ENCODE measurements at places on chromosomes 3 and 15.

- no peak for DNase-seq
These were observed 308.8 kb upstream of the NR2E3 start for GRCh38 chr15:71501344-71502076.

DNA sequence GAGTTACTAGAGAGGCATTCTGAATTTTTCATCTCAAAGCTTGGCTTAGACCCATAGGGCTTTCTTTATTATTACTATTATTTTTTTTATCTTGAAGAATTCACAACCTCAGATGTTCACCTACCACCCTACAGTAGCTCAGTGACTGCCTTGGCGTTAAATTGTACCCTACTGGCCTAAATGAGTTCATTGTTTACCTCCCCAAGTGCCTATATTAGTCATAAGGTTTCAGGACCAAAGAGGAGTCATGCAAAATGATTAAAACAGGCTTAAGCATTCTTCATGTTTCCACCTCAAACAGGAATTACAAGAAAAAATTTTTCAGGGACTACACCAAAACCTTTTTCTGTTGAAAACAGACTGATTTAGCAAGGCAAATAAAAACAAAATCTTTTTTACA, 751.5 kb downstream of the SQOR start:
- no peak for DNase-seq

DNA sequence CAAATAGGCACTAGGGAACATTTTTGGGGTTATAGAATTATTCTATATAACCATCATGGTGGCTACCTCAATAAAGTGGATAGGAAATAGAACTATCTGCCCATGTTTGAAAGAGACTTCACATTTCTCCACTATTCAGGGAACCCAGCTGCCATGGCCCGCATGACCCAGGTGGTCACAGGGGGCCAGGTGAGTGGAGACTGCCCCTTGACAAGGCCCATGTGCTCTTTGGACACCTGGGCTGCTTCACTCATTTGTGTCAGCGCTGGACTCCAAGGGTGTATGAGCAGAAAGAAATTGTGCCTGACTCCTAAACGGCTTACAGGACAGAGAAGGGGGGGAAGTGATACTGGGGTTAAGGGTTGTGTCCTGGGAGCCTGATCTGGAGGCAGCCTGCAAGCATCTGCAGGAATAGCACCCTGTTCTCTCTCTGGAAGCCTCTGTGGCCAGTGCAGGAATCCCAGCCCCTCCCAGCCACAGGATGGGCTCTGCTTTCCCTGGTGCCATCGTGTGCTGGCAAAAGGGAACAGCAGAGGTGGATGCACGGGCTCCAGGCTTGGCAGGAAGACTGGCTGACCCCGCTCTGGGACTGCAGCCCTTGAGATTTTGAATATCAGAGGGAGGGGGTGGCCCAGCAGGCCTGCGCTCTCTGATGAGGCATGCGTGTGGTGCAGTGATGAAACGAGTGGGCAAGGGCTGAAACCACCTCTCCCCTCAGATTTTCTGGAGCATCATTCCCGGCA, 9.1 kb upstream of the C3orf22 start:
- DNase-seq = no peak

DNA sequence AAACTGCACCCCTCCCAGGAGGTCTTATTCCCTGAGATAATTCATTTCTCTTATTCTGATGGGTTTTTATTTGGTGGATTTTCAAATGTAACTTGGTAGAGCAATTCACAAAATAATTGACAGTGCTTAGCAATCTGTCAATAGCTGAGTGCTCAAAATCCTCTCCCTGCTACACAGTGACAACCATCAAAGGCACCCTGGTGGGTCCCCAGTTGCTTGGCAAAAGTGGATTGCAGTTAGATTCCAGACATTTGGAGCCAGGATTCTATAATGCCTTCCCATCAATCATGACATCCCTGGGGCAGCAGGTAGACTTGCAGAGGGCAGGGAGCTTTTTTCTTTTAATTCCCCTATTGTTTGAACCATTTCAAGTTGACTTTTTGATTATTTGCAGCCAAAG, 59.0 kb downstream of the FHIT start:
- no peak for DNase-seq

DNA sequence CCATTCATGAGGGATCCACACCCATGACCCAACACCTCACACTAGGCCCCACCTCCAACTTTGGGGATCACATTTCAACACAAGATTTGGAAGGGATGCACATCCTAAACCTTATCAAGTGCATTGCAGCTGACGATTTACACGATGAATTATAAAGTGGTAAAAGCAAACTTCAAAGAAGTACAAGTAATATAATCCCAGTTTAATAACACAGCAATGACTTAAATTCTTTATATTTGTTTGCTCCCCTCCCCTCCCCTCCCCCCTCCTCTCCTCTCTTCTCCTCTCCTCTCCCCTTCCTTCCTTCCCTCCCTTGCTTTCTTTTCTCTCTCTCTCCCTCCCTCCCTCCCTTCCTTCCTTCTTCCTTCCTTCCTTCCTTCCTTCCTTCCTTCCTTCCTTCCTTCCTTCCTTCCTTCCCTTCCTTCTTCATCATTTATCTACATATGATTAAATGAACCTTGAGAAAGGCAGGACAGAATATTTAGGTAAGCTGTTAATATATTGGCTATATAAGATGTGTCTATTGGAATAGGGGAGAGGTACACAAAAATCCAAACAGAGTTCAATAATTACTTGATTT, 46.3 kb upstream of the CLSTN2 start:
- DNase-seq = no peak

- DNase-seq = no peak
These were observed 68.7 kb downstream of the TRAK1 start for GRCh38 chr3:42159706-42160472.

GRCh38 chr3:97937205-97937604, 35.0 kb downstream of the RIOX2 start:
- DNase-seq = no peak

- no peak for DNase-seq
These were observed 78.3 kb downstream of the MCF2L2 start for GRCh38 chr3:183350164-183350563.

DNA sequence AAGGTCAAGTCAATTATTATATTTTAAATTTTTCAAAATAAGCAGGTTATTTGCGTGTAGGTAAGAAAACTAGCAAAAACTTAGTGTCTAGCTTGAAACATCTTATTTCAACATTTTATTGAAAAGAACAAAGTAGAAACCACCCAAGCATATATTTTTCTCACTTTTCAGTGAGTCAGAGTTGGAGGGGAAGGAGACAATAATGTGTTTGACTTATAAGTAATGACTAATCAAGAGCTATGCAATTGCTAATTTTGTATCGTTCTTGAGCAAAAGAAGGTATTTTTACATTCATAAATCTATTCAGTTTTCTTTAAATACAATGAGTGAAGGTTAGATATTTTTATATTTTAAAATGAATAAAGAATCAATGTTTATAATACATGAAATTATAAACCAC, 54.4 kb upstream of the P2RY1 start:
- no peak for DNase-seq

DNA sequence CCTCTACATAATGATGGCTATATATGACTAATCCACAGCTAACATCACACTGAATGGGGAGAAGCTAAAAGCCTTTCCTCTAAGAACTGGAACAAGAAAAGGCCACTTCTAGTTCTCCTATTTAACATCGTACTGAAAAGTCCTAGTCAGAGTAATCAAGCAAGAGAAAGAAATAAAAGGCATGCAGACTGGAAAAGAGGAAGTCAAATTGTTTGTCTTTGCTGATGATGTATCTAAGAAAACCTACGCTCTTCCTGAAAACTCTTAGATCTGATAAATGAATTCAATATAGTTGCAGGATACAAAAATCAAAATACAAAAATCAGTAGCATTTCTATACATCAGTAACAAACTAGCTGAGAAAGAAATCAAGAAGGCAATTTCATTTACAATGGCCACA, 116.9 kb downstream of the TP63 start:
- DNase-seq = no peak

- no peak for DNase-seq
These were observed 11.6 kb downstream of the CCR5AS start for GRCh38 chr3:46395210-46395661.

- no peak for DNase-seq
These were observed 18.5 kb upstream of the CMTM8 start for GRCh38 chr3:32220006-32220405.

DNA sequence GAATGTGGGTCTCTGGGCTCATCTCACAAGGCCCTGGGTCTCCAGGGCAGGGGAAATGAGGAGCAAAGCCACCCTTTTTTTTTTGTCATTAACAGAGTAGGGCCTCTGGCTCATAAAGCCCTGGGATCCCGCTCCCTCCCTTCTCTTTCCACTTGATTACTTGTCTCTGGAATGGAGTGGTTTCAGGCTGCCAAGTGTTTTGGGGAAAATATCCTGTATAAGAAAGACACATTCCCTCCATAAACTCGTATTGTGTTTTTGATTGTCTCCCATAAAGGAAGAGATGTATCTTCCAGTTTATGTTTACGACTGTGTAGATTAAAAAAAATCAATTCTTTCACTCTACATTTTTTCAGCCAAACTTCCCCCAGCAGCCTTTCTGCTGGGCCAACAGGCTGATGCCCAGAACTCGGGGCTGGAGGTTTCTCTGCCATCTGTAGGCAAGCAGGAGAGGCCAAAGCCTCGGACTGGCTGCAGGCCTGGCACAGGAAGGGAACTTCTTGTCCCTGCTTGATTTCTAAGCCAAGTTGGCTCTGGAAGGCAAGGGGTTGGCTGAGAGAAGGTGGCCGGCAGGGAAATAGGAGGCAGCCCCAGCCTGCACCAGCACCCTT, 49.4 kb upstream of the INSYN1 start:
- DNase-seq = no peak

- no peak for DNase-seq
These were observed 3.0 kb upstream of the CSRNP1 start for GRCh38 chr3:39156421-39156820.

- DNase-seq = no peak
These were observed 56.4 kb upstream of the LIMD1 start for GRCh38 chr3:45537970-45538640.

GRCh38 chr3:177441813-177442646, 244.7 kb upstream of the TBL1XR1 start:
- no peak for DNase-seq

- DNase-seq = no peak
These were observed 15.0 kb downstream of the EPHB1 start for GRCh38 chr3:134810052-134810435.

GRCh38 chr15:98927022-98927421, 80.6 kb downstream of the PGPEP1L start:
- no peak for DNase-seq

DNA sequence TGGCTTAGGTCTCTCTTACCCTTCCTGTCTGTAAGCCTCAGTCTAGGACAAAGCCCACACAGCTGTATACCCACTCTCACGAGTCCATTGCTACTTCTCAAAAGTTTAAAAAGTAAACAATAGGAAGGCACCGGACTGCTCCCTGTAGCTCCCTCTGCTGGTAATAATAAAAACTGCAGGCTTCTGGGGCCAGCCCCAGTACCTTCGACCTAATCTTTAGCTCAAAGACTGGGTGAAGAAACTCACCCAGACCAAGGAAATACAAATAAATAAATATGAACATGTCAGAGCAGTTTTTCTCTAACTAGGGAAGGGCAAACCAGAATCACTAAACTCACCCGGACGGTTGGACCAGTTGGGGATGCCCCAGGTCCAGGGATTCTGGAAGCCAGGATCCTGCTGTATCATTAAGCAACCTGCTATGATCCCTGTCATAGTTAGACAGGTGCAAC, 5.0 kb downstream of the FAM219B start:
- peak; percentile 32 for DNase-seq

- no peak for DNase-seq
These were observed 12.0 kb downstream of the MESD start for GRCh38 chr15:80977627-80978036.

- no peak for DNase-seq
These were observed 32.1 kb downstream of the SEC62 start for GRCh38 chr3:169998668-169999131.
